ENCODE measurements at places on chromosomes 2 and 18.

GRCh38 chr2:152453129-152453911 lies 118.3 kb downstream of the FMNL2 start:
- DNase-seq = no peak

GRCh38 chr2:127674241-127675209 lies 805 bp downstream of the LIMS2 start:
- DNase-seq = no peak

DNA sequence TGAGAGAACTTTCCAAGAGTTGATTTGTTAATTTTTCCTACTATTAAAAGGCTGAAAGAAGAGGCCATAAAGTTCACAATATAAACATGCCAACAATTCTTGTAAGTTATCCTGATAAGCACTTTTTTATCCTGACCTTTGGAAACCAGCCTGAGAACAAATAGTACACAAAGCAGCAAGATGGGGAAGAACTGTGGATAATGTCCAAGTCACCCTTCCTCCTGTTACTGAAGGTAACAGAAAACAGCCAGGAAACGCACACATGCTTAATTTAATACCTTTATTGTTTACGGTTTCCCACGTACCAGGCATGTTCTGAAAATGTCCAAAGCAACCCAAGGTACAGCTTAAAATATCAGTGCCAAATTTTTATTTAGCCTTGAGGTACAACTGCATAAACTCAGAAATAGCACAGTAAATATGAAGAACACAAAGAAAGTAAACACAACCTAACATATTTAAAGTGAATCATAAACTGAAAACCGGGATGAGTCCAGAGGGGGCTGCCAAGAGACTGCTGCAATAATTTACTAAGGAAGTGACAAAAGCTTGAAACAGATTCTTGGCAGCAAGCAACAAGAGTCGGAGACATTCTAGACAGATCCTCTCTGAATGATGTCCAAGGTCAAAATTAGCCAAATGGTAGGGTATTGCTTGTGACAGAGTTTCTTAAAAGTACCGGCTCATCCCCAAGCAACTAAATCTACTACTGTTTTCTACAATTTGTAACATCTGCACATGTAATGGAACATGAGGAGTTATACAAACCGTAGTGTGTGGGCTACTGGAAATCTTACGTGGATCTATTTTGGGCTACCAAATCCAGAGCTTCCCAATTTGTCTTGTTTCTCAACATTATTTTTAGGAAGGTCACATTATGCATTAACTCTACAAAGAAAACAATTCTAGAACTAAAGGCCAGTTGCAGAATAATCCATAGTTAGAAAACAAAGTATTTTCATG lies 93.2 kb downstream of the CABYR start:
- no peak for DNase-seq

- DNase-seq = no peak
Observed at GRCh38 chr2:10932345-10933151, 20.8 kb downstream of the KCNF1 start.

- no peak for DNase-seq
Observed at GRCh38 chr18:22283116-22283395, 113.7 kb downstream of the GATA6 start.

DNA sequence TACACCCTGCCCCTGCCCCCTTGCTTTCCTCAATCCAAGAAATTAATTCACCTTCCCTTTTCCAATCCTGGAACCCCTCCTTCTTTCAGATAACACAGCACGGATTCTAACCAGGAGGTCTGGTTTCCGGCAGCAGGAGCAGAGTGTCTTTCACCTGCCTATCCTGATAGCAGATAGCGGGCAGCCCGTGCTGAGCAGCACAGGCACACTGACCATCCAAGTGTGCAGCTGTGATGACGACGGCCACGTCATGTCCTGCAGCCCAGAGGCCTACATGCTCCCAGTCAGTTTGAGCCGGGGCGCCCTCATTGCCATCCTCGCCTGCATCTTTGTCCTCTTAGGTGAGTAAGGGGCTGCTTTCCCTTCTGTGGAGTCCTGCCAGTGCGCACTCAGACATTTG lies 216.7 kb downstream of the CDH20 start:
- DNase-seq = no peak

- no peak for DNase-seq
Observed at GRCh38 chr2:22628221-22628620, 756.8 kb upstream of the KLHL29 start.

GRCh38 chr2:68135448-68136320 lies 22.0 kb upstream of the PNO1 start:
- no peak for DNase-seq

DNA sequence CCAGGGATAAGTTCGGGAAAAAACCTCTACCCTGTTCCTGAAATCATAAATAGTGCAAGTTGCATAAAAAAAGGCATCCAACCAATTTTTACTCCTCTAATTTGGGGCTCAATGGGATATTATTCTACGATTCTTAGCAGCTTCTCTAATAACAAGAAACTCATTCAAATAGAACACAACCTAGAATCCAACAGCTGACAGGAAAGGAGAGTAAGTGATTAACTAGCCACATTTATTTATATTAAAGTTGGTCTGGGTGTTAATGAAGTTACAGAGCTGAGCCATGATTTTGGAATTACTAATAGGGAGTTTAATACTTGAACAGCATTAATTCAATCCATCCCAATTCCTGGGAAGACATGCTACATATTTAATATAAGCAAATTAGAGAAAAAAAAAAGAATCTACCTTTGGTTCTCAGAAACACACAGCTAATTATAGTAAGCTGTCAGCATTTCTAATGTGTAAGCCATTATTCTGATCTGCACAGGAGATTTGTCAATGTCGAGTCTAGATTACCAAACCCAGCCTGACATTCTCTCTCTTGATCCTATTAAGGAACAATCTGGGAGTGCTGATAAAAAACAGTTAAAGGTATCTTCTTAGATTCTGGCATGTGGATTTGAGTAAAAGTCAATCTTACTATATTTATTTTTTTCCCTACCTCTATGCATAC lies 267.7 kb downstream of the NBAS start:
- DNase-seq = no peak

- peak; percentile 45 for DNase-seq
Observed at GRCh38 chr18:77067291-77068061, 65.1 kb downstream of the MBP start.

- no peak for DNase-seq
Observed at GRCh38 chr2:97819754-97820153, 106.4 kb downstream of the ZAP70 start.

DNA sequence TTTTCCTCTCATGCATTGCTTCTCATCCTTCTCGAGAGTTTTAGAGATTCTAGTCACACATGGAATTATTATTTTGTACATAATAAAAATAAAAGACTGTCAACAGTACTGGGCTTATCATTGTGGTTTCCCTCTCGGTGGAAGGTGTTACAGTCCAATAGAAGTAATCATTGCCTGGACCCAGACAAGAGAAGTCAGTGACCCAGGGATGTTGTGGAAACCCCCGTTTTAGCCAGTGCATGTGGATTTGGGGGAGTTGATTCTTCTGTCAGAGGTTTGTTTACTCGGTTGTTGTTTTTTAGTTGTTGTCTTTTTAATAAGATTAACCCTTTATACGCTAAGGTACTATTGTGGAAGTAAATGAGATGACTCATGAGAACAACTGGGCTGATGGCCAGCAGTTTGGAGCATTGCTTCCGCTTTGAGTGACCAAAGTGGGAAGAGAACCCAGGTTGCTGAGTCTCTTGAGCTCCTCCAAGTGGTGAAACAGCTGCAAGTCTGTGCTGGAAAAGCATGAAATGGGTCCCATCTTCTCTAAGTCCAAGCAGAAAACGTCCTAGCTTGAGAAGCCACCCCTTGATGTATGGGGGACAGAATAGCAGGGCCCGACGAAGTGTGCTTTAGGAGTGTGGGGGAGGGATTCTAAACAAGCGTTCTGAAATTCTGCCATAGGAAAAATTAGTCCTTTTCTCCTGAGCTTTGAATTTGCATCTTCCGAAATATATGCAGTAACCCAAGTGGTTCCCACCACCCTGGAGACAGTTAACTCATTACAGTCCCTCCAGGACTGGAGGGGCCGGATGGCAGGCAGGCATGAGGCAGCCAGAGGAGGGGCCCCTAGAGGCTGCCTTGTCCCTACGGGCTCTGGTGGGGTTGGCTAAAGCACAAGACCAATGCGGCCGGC lies 61.8 kb upstream of the GPR45 start:
- no peak for DNase-seq

DNA sequence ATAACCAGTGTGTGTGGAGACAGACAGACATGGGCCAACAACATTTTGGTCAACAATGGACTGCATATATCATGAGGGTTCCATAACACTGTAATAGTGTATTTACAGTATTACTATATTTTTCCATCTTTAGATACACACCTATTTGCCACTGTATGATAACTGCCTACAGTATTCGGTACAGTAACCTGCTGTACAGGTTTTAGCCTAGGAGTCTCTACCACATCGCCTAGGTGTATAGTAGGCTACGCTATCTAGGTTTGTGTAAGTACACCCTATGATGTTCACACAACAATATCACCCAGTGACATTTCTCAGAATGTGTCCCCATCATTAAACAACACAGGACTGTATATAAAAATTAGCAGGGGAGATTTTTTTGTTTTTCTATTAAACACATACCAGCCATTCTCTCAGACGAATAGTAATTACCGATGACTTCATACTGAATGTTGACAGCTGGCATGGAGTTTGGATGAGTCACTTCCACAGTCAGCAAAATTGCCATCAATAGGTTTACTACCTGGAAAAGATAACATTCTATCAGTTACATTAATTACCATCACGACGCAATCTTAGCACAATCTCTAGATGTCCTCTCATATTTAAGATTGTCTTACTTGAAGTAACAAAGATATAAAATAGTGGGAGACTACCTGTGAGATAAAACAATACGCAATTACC lies 10.8 kb downstream of the LAPTM4A start:
- DNase-seq = no peak

GRCh38 chr2:45699032-45699658 lies 47.7 kb downstream of the PRKCE start:
- DNase-seq = no peak

- no peak for DNase-seq
Observed at GRCh38 chr2:47195148-47195547, 40.0 kb upstream of the STPG4 start.

Data from stimulated activated CD8-positive, alpha-beta memory T cell treated with anti-CD3 and anti-CD28 coated beads, Interleukin-7, amount 100 ng/mL, for 1 hour (primary cell).